ENCODE measurements at places on chromosomes 5 and 9. TPM values are rescaled to one million over a fixed set of nuclear protein-coding genes. Genes with fewer than 3 reads are reported as not detected.
A peak's percentile ranks its signal among the peaks of the same experiment; 100 is the strongest.

DNA sequence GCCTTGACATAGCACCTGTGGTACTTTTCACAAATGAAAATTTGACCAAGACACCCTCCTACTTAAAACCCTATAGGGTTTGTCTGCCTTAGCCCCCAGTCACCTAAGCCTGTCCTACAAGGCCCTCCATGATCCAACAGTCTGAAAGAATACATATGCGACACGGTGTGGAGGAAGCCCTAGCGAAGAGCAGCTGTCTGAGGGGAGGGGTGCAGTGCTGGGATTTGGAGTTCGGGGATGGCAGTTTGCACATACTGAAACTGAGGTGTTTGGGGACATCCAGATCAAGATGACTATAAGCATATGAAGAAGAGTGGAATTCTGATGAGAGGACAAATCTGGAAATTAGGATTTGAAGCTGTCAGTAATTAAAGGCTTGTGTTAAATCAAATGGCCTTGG is 7.2 kb upstream of the MYORG start:
- DNase-seq, result no peak

Gene GHR
- 10.8 TPM for total RNA-seq

Gene FKTN
- 4.9 TPM for total RNA-seq

- DNase-seq, result no peak
Observed at GRCh38 chr5:16536246-16536645, 70.6 kb upstream of the ZNF622 start.

GRCh38 chr9:673966-674526 is 167.5 kb upstream of the DMRT1 start:
- no peak for DNase-seq

Gene PCDHGA8
- 5.0 TPM for total RNA-seq

DNA sequence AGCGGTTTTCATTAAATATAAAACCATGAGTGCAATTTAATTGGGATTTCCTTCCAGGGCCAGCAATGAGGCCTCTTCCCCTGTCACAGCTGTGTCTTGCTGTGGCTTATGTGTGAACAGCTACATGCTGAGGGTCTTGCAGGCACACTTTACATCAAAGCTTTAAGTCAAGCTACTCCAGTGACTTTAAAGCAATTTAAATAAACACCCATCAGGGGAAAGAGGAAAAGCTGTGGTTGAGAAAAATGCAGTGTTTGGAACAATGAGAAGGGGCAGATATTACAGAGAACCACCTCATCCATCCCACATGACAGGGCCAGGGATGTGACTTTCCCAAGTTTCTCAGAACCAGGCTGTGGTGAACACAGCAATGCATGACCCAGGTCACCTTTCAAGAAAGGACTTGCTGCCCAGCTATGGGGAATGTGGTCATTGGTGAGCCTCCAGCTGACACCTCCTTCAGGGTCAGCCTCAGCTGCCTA is 115.9 kb upstream of the LPAR1 start:
- no peak for DNase-seq

Gene C9orf50
- not detected for total RNA-seq

GRCh38 chr5:42404366-42404765 is 18.9 kb upstream of the GHR start:
- DNase-seq, result no peak

Gene CAMK2A
- 18.2 TPM for total RNA-seq

DNA sequence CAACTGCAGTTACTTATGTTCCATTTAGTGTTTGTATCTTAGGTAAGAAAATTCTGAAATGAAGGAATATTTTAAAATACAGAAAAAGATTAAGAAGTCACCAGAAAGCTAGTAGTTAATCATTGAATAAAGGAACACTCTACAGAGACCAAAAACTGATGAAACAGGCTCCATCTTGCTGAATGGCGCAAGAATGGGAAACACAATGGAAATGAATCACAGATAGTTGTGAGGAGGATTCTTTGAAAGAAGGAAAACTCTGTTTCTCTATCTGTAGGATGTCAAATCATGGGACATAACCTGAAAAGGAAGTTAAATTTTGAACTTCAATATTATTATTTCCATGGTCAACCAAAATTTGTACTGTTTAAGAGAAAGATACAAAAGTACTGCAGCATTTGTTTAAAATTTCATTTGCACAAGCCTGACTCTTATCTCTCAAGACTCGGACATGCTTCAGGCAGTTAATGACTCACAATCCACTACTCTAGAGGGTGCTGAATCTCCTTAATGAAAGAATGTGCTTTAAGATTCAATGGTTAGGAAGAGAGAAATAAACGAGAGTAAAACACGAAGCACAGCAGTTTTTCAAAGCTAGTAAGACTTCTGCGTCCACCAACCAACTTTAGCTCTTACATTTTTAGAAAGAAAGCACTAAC is 1064.4 kb upstream of the DMAC1 start:
- DNase-seq, result no peak

- DNase-seq, result no peak
Observed at GRCh38 chr5:75446068-75446467, 65.4 kb downstream of the CERT1 start.

GRCh38 chr9:113621309-113621791 is 157.8 kb downstream of the RGS3 start:
- peak; percentile 95 for DNase-seq

Gene NTRK2
- total RNA-seq, result 30.1 TPM

- no peak for DNase-seq
Observed at GRCh38 chr5:9231842-9232241, 314.0 kb downstream of the SEMA5A start.

DNA sequence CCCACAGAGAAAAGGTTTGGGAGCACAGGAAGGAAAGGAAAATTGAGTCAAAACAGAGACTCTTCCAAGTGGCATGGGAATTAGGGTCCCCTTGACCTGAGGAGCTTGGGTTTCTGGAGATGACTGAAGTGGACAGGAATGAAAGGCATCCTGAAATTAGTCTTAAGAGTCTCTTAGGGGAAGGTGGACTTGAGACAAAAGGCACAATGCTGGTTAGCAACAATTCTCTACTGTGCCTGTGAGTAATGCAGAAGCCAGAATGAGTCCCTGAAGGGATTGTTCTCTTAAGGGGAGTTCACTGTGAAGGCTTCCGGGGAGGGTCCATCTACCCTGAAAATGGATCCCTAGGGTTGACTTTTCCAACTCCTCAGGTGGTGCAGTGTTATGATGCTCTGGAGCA is 58.4 kb upstream of the FOXE1 start:
- DNase-seq, result no peak

DNA sequence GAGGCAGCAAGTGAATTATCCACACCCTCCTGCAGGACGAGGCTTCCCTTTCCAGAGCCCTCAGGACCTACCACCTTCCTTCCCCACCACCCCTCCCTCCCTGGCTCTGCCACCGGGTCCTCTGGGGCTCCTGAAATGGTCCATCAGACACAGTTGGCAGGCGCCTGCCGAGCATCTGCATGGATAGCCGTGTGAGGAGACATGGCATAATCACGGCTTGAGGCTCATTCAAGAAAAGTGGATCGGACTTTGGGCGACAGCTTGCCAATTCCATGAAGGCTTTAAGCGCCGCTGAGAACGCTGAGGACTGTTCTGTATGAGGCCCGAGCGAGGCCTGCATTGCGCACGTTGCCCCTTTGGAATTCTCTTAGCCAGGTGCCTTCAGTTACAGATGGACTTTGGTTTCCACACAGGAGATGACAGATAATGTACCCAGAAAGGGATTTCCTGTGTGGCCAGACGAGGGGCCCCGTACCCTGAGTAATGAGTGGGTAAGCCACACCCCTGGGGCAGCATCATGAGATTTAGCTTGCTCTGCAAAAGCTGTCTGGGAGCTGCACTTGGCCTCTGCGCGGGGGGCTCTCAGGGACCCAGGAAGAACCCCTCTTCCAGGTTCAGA is 179.8 kb downstream of the OLFM1 start:
- DNase-seq, result no peak

GRCh38 chr5:31853398-31854135 is 214.6 kb downstream of the PDZD2 start:
- DNase-seq, result no peak

- DNase-seq, result no peak
Observed at GRCh38 chr9:82333671-82334070, 345.1 kb downstream of the SPATA31D1 start.

Gene HAVCR2
- total RNA-seq, result 1.8 TPM

DNA sequence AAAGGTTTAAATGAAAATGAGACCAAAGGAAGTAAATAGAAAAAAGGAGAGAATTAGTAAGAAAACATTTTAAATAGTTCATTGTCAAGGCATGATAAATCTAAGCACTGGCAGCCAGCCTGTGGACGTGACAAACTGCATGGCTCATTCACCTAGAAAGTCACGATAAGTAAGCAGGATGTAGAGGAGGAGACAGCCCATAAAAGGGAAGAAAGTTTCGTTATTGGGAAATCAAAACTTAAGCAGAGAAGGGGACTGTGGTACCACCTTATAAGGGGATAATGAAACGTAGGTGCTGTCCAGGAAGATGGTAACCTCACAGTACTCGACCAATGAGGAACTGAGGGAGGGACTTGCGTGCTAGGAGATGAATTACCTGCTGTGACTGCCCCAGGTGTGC is 494.5 kb upstream of the GRAMD2B start:
- no peak for DNase-seq

Gene CXXC5
- 57.9 TPM for total RNA-seq

Gene C7
- total RNA-seq, result 176 TPM

DNA sequence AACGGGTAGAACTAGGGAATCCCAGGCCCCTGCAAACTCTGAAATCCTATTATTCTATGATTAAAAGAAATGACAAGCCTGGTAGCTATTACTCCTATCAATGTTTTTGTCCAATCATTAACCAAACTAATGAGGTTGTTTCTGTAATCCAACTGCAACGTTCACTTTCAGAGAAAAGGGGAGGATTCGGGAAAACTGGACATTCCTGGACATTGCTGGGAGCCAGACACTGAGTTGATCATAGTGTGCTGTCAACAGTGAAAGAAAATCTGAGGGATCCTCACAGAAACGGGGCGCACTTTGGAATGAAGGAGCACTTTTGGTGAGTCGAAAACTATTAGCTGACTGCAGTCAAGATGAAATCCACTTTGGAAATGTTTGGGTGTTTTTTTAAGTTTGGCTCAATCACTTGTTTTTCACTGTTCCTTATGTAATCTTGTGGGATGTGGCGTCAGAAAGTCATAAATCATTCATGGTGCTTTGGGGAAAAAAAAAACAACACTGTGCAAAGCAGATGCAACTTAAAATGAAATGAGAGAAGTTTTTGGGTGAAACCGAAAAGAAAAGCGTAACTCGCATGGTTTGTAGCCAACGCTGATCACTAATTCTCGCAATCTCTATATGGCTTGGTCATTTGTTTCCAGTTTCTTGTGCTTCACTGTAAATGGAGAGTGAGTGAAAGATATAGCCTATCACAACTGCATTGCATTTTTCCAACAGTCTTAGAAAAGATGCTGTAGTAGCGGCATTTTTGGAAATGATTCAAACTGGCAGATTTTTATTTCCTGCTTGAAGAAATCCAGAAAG is 51.2 kb upstream of the ADRA1B start:
- no peak for DNase-seq

Gene DDX31
- 6.0 TPM for total RNA-seq

DNA sequence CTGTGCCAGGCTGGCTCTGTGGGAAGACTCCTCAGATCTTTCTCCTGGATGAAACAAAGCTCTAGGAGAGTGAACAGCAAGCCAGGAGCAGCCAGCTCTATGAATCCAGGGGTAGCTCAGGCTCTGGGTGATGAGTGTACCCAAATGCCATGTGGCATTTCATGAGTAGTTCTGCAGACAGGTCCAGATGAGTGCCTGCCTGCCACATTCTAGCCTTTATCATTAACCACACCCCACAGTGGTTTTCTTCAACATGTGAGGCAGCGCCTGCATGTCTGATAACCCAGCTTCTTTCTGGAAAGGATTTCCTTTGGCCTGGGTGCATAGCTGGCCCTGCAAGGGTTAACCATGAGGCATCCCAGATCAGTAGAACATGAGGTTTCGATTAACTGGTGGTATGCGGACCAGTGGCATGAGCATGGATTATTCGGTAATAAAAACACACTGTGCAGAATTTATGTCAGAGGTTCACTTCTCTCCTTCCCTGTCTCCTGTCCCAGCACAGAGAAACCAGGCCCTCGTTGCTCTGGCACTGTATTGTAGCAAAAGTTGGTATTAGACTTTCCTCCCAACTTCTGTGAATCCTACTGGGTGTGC is 381.9 kb upstream of the ZNF462 start:
- no peak for DNase-seq

GRCh38 chr5:65326922-65327321 is 154.8 kb downstream of the ADAMTS6 start:
- DNase-seq, result no peak

GRCh38 chr9:71937070-71937625 is 25.7 kb downstream of the C9orf85 start:
- no peak for DNase-seq

DNA sequence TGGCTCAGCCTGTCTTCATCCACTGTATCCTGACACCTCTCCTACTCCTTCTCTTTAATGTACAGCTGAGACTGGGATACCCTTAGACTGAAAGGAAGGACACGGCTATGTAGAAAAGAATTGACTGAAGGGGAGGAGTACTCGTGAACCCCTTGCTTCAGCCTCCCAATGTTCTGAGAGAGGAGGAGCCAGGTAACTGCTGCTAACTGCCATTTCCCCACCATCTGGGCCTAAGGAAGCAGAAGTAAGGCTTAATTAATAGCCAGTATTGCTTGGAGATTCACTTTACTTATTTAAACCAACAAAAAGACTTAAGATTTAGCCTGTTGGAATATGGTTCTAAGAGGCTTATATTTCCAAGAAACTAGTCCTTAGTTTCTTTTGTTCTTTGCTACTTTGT is 18.8 kb upstream of the RGS3 start:
- DNase-seq, result no peak

- peak; percentile 55 for DNase-seq
Observed at GRCh38 chr5:132270706-132271105, 13.2 kb downstream of the PDLIM4 start.

Gene NUTM2F
- total RNA-seq, result not detected
